Renal cortex interstitium (tissue), 15 donors: ENCODE measurements at places on chromosomes 4 and X. TPM values are rescaled to one million over a fixed set of nuclear protein-coding genes. Genes with fewer than 3 reads are reported as not detected.

DNA sequence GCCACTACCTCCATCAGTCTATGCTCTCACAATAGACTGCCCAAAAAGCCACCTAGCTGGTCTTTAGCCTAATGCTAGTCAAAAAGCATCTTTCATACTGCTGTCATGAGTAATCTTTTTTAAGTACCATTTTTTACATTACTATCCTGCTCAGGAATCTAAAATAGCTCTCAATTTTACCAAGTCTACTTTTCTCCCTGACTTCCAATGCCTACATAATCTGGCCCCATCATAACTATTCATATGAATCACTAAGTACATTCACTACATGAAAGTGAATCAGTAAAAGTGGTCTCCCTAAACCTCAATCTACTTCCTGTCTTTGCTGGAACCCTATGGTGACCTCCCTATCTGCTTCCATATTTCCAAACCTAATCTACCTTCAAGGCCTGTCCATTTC is 105.9 kb downstream of the THOC2 start:
- DNase-seq = no peak

DNA sequence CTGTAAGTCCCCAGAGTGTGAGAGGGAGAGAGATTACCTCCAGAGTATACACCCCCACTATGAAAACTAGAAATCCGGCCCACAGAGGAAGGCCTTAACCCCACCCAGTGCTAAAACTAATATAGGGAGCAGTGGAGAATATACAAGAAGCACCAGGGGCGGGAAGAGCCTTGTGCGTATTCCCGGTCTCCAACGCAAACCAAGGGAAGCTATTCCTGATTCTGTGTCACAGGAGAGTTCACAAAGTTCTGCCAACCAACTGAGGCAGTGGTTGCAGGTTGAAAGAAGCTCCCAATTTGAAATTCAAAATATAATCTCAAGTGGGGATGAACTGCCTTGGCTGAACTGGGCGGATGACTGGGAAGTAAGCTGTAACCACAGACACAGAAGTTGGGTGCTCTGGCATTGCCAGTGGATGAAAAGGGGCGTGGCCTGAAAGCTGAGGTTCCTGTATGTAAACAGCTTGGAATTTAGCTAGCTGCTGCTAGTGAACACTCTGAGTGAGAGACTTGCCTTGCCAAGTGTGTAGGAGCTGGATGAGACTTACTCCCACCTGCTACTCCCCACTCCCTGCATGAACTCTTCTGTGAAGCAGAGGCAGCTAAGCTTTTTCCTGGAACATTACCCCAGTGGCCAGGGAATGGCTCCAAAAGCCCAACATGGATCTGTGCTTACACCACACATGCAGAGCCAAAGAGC is 32.7 kb downstream of the ELF2 start:
- DNase-seq = peak; percentile 30

DNA sequence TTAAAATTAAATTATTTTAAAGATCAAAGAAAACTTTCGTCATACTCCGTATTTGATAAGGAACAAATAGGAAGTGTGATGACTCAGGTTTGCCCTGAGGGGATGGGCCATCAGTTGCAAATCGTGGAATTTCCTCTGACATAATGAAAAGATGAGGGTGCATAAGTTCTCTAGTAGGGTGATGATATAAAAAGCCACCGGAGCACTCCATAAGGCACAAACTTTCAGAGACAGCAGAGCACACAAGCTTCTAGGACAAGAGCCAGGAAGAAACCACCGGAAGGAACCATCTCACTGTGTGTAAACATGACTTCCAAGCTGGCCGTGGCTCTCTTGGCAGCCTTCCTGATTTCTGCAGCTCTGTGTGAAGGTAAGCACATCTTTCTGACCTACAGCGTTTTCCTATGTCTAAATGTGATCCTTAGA is at the start of gene CXCL8:
Gene CXCL8, plus strand, starts transcription at position 217 of the 426 bp plus-strand sequence. Its CDS starts 90 bp downstream, at position 307.
- peak; percentile 13 for DNase-seq

GRCh38 chr4:79241846-79242245 is 84.0 kb downstream of the NAA11 start:
- no peak for DNase-seq

GRCh38 chr4:89410687-89411086 is 103.1 kb upstream of the GPRIN3 start:
- DNase-seq = no peak

SSX2 gene
- not detected for polyA plus RNA-seq

DNA sequence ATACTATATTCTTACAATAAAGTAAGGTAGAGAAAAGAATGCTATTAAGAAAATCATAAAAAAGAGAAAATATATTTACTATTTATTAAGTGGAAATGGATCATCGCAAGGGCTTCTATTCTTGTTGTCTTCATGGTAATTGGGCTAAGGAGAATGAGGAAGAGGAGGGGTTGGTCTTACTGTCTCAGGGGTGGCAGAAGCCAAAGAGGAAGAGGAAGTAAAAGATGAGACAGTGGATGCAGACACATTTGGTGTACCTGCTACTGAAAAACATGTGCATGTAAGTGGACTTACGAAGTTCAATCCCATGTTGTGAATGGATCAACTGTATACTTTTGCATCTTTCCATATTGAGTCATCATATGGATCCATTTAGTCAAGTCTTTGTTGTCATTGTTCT is 1502.1 kb upstream of the ADGRL3 start:
- DNase-seq = no peak

- no peak for DNase-seq
Measured at GRCh38 chr4:117996891-117997290, 37.4 kb upstream of the NDST3 start.

DNA sequence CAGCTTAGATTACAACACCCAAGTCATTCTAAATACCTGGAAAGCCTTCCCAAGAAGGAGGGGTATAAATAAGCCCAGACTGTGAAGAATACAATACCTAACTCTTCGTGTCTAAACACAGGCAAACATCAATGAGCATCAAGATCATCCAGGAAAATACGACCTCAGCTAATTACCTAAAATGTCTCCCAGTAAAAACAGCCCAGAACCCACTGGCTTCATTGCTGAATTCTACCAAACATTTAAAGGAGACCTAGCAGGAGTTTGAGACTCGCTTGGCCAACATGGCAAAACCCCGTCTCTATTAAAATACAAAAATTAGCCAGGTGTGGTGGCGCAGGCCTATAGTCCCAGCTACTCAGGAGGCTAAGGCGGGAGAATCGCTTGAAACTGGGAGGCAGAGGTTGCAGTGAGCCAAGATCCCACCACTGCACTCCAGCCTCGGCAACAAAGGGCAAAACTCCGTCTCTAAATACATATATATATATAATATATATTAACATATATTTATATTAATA is 19.1 kb upstream of the HSFX4 start:
- DNase-seq = no peak

DNA sequence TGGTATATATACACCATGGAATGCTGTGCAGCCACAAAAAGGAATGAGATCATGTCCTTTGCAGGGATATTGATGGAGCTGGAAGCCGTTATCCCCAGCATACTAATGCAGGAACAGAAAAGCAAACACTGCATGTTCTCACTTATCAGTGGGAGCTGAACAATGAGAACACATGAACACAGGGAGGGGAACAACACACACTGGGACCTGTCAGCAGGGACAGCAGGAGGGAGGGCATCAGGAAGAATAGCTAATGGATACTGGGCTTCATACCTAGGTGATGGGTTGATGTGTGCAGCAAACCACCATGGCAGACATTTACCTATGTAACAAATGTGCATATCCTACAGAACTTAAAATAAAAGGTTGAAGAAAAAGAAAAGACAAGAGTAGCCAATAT is 81.1 kb upstream of the ADAD1 start:
- DNase-seq = no peak

DNA sequence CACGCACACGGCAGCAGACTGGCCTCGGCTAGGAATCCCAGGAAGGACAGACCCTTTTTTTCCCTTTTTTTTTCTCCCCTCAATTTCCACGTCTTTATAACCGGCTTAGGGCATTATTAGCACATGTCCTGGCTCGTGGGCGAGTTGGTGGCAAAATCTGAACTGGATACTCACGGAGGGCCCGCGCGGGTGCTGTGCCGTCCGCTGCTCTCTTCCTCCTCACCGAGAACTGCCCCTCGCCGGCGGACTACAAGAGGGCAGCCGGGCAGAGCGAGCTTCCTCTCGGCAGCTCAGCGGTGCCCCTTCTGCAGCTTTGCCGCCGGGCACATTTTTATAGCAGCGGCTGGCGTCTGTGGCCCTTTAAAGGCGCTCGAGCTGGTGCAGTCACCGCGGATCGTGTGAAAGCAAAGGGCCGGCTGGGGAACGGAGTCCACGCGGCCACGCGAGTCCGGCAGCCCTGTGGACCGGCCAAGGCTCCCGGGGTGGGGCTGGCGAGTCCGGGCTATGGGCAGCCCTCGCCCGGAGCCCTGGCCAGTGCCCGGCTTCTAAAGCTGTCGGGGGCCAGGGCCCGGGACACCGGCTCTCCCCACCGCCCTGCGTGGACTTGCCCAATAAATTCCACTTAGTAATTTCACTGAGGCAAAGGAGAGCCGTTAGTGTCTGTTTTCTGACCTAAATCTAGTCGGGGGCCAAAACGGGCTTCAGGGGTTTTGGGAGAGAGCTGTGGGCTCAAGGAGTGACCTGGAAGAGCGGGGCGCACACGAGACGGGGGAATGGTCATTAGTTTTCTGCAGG is 1.3 kb upstream of the CITED1 start:
- DNase-seq = peak; percentile 63

BEX1 gene
- 57.1 TPM for polyA plus RNA-seq

HMGB2 gene
- polyA plus RNA-seq = 310 TPM

UTP3 gene
- polyA plus RNA-seq = 56.0 TPM

GRCh38 chr4:60344908-60345307 is 855.2 kb upstream of the ADGRL3 start:
- DNase-seq = no peak

NMU gene
- 10.6 TPM for polyA plus RNA-seq

DNA sequence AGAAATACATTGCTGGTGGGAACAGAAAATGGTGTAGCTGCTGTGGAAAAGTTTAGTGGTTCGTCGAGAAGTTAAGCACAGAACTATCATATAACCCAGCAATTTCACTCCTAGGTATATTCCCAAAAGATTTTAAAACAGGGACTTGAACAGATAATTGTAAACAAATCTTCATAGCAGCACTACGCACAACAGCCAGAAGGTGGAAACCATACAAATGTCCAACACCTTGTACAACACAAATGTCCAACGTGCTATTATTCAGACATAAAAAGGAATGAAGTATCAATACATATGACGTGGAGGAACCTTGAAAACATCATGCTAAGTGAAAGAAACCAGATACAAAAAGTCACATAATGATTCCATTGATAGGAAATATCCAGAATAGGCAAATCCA is 37.9 kb downstream of the CUL4B start:
- DNase-seq = no peak

STAP1 gene
- 0.09 TPM for polyA plus RNA-seq

DNA sequence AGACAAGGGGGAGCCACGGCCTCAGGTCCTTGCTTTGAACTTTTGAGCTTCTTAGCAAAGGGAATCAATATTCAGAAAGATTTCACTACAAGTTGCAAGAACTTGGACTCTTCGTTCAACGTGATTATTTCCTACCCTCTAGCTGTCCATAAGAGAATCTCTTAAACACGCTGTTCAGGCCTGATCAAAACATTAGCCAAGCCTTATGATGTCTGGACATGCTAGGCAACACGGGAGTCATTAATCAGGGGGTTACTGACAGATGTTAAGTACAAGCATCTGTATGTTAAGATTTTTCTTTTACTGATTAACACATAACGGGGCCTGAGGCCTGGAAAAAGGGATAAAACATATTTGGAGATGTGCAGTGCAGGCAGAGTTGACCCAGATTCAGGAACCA is 138.9 kb upstream of the IL1RAPL2 start:
- no peak for DNase-seq

DNA sequence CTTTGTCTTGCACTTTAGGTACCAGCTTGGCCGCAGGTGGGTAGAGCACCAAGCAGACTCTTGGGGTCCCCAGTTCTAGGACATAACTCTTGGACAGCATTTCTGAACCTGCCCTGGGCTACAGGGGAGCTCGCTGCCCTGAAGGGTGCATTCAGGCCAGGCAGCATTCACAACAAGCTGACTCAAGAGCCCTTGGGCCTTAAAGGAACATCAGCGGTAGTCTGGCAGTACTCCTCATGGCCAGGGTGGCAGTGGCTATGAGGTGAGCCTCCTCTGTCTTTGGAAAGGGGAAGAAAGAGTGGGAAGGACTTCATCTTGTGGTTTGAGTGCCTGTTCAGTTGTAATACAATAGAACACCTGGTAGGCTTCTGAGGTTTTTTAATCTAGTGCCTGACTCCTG is 24.8 kb upstream of the SMARCA5 start:
- no peak for DNase-seq

GRCh38 chr4:184433258-184433892 is 41.0 kb downstream of the IRF2 start:
- no peak for DNase-seq

GRCh38 chrX:10564484-10564883 is 55.9 kb downstream of the MID1 start:
- no peak for DNase-seq

- no peak for DNase-seq
Measured at GRCh38 chr4:171025343-171025742, 787.9 kb upstream of the GALNTL6 start.

GNRHR gene
- 0.49 TPM for polyA plus RNA-seq

PAGE2 gene
- polyA plus RNA-seq = not detected

SAGE1 gene
- not detected for polyA plus RNA-seq

DNA sequence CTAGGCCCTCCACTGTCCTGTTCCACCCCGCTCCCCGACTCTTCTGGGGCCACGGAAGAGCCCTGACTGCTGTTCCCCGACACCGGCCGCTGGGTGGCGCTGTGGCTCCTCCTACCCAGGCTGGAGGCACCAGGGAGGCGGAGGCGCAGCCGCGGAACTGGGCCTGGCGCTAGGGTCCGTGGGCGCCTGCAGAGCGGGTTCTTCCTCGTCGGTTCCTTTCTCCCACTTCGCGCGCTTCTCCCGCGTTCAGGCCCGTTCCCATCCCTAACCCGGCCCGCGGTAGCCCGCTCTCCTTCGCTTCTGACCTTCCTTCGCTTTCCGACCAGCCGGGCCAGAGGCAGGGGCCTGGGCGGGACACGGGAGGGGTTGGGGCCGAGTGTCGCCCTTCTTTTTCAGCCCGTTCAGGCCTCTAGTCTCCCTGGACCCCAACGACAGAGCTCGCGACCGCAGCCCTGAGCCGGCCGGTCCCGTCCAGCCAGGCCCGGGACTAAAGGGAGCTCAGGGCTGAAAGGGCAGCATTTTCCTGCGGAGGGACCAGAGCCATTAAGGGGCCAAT is 34.3 kb downstream of the NALF2 start:
- DNase-seq = no peak

DNA sequence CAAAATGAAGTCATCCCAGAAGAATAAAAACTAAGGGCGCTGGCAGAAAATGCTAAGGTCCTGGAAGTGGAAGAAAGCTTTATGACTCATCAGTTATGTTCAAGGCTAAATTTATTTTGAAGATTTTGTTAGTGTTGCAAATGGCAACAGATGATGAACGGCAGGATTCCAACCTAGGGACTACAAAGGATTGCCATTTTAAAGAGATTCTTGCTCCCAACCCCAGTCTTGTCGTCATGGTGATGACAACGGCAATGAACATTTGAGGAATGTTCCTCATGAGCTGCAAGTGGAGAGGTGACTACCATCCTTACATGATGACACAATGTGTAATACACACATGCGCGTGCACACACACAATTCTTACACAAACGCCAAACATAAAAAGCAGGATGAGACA is 54.4 kb upstream of the FTHL17 start:
- no peak for DNase-seq
